AG08396 (cell line): ENCODE measurements at places on chromosomes 3 and 15.
A peak's percentile ranks its signal among the peaks of the same experiment; 100 is the strongest.

- no peak for DNase-seq
Observed at GRCh38 chr3:66267031-66267430, 46.2 kb downstream of the SLC25A26 start.

- DNase-seq = no peak
Observed at GRCh38 chr15:59177317-59177660, 29.4 kb upstream of the LDHAL6B start.

GRCh38 chr15:67024998-67025368, 40.4 kb upstream of the SMAD3 start:
- DNase-seq = no peak

DNA sequence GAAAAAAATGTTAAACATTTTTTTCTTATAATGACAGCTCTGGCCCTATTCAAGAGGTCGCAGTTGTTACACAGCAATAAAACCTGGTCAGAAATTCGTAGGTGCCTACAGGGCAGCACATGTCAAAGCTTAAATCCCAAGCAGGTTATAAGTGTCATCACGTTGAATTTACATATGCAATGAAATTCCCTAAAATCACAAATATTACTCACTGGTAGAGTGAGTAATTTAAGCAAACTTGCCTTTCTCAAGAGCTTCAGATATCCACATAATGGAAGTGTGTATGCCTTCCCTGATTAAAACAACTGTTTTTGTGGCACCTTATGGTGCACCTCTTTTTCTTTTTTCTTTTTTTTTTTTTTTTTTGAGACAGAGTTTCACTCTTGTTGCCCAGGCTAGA, 90.7 kb upstream of the FNDC3B start:
- DNase-seq = no peak

DNA sequence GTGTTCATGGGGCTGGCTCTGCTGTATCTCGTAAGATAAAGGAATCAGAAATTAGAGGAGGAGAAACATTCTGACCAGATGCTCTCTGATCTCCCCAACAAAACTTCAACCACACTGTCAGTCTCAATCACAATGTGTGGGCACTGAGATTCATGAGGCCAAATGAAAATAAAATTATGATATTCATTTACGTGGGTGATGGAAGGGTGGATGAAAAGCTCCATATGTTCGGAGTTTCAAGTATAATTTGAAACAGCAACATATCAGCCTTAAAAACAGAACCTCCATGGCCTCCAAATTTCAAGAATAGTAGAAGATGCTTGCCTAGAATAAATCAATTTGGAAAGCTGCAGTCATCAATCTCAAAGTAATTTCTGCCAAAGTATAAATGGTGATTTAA, 363.7 kb downstream of the MAGI1 start:
- no peak for DNase-seq

DNA sequence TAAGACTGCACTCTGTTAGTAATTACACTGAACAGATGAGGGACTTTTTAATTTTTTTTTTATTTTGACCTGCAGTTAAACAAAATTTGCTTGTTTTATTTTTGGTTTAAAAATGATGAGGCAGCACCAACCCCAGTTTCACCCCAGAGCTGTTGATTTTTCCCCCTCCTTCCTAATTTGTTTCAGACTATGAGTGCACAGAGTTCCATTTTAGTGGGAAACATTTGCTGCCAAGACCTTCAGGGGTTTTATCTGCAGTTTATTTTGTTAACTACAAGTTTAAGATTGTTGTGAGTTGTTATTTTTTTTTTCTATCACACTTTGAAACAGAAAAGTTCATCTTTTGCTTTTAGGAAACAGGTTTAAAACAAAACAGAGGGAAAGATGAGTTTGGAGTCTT, 455.9 kb upstream of the NR2F2 start:
- no peak for DNase-seq

DNA sequence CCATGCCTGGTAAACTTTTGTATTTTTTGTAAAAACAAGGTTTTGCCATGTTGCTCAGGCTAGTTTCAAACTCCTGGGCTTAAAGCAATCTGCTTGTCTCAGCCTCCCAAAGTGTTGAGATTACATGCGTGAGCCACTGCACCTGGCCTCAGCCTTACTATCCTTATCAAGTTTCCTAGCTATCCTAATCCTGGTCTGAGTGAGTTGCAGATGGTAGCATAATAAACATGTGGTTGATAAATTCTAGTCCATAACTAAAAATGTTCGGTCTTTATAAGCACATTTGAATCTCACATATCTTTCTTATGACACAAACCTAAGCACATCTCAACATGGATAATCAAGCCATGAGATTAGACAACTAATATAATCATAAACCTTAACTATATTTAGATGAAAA, 18.5 kb downstream of the NPHP3 start:
- no peak for DNase-seq

DNA sequence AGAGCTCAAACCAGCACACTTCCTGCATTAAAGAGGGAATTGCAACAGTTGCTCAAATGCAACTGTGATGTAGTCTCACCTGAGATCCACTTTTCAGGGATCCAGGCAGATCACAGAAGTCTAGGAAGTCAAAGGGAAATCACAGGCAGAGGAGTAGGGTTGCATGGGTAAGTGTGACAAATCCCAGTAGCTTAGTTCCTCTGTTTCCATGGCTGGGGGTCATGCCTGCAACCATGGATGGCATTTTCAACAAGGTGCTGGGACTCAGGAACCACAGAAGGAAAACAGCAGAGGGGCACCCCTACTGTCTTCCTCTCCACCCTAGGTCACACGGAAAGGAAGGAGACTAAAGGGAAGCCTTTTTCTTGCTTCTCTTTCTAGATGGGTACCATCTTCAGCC, 36.5 kb upstream of the ARNT2 start:
- no peak for DNase-seq

DNA sequence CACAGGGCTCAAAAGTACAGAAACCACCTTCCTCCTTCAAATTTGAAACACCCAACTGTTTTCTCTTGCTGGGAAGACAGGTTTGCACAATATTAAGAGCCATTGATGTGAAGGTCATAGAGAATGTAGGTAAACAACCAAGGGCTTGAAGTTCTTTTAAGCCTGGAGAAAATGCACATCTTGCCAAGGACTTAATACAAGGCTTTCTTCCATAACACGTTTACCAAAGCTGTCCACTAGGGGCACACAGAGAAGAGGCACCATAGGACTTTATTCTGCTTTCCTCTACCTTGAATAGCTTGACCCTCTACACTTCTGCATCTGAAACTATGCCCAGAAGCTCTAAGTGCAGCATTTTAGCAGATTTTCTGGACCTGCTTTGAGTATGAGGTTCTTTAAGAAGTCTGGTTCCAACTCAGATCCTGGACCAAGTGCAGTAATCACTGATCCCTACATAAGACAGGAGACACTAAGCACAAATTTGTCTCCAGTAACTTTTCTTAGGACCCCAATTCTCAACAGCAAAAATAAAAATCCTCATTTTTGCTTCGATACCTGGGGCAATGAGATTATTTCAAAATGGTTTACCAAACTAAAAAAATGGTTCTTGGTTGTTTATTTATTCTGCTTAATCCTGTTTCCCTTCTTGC, 138.0 kb downstream of the FBN1 start:
- peak; percentile 31 for DNase-seq

- no peak for DNase-seq
Observed at GRCh38 chr3:136984837-136985236, 27.1 kb downstream of the IL20RB start.

GRCh38 chr3:71428841-71429596, 154.5 kb downstream of the FOXP1 start:
- peak; percentile 25 for DNase-seq

DNA sequence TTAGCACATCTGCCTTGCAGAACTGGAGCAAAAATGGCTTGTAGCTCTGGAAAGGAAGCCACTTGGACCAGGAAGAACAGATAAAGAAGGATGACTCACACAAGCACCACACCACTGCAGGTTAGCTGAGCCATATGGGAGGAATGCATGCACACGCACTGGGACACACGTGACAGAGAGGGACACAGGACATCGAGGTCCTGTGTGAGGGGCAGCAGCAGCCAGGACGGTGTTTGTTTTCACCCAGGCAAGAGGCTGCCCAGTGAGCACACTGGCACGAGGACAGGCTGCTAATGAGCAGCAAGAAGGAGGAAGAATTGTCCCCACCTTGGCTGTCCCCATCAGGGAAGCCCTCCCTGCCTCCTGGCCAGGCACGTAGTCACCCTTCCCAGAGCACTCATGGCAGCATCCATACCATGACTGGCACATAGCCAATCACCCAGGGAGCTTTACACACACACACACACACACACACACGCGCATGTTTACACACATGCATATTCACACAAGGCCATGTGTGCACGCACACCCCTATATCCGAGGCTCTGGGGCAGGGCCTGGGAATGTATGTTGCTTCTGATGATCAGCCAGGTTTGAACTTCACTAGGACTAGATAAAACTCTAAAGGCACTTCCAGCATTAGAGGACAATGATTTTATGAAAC, 24.0 kb upstream of the SPTBN5 start:
- DNase-seq = peak; percentile 55

DNA sequence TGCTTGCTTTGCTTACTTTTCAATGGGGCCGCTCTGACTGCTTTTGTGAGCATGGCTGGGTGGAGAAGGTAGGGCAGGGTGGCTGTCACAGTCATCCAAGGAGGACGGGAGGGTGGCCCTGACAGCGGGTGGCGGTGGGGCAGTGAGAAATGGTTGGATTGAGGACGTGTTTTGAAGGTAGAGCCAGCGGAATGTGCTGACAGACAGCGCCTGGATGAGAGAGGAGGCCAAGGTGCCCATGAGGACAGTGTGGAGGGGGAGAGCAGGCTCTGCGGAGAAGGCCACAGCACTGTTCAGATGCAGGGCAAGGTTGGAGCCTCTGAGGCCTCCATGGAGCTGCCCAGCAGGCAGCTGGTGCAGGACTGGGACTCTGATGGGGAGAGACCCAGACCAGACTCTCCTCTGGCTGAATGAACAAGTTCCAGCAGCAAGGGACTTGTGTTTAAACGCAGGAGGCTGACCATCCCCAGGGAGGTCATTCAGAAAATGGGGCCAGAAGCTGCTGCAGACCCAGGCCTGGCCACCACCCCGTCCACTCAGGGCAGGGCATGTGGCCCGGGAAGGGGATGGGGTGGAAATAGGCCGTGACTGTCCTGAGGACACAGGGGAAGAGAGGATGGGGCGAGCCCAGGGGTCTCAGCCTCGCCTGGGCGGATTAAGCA, 120.3 kb upstream of the PRR20G start:
- DNase-seq = no peak

DNA sequence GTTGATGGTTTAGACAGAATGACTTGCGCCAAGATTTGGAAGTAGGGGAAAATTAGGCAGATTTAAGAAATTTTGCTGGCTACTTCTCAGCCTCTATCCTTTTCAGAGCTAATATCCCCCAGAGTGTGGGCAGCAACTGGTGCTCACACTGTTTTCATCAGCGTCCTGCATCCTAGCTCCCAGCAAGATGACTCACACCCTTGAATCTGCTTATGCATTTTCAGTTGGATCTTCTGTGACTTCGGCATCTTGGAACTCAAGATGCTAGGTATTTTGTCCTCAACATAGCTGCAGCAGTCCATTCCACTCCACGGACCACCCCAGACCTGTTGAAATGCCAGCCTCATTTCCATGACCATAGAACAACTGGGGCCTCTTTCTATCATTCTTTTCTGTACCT, 336.1 kb upstream of the NR2F2 start:
- peak; percentile 13 for DNase-seq

DNA sequence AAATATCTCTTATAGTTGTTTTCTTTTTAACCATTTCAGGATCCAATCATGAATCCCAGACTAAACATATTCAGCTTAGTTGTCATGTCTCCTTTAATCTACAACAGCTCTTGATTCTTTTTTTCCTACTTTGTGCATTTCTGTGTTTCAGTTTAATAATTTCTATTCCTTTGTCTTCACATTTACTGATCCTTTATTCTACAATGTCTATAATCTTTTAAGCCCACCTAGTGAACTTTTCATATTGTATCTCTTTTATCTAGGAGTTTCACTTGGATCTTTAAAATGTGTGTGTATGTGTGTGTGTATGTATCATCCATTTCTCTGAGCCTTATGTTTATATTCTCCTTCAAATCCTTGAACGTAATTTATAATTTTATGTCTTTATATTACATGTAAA, 70.1 kb downstream of the RNF13 start:
- no peak for DNase-seq

GRCh38 chr3:101128001-101128400, 134.8 kb upstream of the ABI3BP start:
- no peak for DNase-seq

DNA sequence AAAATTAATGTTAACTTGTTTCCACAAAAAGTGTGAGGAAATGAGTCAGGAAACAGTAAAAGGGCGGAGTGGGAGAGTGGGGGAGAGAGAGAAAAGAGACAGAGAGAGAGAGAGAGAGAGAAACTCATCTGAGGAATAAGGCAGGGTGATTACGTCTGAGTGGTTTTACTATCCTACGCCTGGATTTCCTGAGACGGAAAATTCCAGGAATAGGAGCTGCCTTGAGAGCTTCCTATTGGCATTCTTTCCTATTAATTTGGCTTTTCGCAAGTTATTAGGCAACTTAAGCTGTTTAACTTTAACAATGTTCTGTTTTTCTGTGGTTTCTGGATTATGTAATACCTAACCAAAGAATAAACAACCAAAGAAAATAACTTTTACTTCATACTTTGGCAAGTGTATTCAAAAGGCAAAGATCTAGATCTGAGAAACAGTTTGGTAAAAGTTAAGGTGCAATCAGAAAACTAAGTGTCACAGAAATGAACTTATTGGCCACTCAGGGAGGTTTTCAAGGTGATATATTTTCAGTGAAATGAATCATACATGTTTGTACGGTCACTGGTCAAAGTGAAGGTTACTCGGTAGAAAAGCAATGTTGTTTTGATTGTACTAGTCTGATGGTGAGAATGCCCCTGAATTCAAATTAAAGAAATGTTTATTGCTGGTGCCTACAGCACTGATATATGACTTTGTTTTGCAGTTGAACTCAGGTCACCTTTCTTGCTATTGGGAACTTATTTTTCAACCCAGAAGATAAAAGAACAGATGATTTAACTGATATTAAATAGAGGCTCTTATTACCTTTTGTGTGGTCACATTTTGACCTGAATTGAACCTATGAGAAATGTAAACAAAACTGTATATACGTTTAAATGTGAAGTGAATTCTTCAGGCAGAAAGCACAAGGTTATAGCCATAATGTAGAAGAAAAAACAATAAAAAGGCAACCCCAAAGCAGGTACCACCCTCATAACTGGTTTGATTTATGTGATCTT, 39.9 kb upstream of the TNFSF10 start:
- DNase-seq = peak; percentile 5

- DNase-seq = no peak
Observed at GRCh38 chr15:27734785-27735495, 364.2 kb downstream of the OCA2 start.

GRCh38 chr15:58622877-58623276, 126.6 kb downstream of the ADAM10 start:
- no peak for DNase-seq

GRCh38 chr15:70569091-70569713, 194.2 kb downstream of the UACA start:
- peak; percentile 58 for DNase-seq
